T-helper 2 cell (primary cell): ENCODE measurements at places on chromosomes 1 and 21.

DNA sequence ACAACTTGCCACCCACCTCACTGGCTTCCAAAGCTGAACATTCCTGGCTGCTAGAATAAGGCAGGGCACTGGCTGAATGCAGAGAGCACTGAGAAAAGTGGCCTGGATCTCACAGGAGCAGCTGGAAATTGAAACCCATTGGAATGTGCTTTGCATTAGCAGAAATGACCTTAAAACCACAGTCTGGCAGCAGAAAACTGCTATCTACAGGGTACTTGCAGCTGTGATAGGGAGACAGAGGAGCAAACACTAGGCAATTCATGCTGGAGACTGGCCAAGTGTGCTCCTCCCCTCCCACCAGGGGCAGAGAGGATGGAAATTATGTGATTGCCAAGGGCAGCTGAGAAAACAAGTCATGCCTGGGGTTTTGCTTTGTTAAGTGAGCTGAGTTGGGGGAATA is 47.2 kb downstream of the HSD3B1 start:
- DNase-seq, result no peak

GRCh38 chr1:24139841-24140425 is 3.0 kb downstream of the IL22RA1 start:
- no peak for DNase-seq

DNA sequence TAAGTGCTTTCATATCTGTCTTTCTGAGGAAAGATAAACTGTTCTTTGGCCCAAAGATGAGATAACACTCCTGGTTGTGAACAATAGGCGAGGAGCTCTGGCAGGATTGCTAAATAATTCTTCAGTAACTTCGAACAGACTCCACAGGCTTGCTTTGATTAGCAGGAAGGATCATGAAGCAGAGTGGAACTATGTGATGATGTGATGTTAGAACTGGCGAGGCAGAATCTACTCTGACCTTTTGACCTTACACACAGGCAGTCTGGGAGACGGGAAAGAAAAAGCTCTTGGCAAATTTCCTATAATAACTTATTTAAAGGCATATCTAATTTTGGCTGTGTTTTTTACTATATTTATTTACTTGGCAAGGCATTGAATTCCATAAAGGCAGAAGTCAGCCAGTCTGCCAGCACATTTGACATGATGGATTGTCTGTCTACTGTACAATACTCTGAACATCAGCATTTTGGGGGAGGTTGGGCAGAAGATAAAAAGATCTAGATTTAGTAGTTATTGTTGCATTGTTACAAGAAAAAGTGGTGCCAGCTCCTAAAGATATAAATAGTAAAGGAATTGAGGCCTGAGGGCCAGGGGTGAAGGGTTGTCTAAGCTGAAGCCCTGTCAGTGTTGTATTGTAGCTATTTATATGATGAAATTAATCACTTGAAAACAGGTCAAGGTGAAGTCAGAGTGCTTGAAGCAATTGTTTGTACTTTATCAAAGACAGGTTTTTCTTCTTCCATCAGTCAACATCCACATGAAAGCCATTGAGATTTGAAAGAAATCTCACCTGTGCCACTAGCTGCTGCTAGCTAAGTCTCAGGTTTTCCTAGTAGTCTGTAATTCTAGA is 708.8 kb downstream of the LTN1 start:
- no peak for DNase-seq

- no peak for DNase-seq
Measured at GRCh38 chr1:7219031-7219430, 433.8 kb downstream of the CAMTA1 start.

GRCh38 chr21:45531393-45532215 is 10.6 kb downstream of the SLC19A1 start:
- no peak for DNase-seq

DNA sequence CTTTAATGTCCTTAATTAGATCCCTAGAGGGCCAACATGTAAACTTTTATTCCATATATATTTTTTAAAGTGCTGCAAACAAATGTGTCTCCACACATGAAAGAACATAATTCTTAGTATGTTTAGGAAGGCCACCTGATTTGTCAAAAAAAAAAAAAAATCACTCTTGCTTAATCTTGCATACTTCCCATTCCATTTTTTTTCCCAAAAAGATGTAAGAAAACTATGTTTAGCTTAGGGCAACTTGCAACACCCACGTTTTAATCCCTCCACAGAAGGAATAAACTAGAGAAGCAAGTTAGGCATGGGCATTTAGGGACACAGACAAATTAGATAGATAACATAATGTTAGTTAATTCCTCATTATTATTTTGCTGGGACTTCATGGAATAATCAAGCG is 5.6 kb downstream of the YOD1 start:
- DNase-seq, result no peak

- DNase-seq, result peak; percentile 92
Measured at GRCh38 chr1:235077571-235078479, 50.8 kb downstream of the TOMM20 start.

DNA sequence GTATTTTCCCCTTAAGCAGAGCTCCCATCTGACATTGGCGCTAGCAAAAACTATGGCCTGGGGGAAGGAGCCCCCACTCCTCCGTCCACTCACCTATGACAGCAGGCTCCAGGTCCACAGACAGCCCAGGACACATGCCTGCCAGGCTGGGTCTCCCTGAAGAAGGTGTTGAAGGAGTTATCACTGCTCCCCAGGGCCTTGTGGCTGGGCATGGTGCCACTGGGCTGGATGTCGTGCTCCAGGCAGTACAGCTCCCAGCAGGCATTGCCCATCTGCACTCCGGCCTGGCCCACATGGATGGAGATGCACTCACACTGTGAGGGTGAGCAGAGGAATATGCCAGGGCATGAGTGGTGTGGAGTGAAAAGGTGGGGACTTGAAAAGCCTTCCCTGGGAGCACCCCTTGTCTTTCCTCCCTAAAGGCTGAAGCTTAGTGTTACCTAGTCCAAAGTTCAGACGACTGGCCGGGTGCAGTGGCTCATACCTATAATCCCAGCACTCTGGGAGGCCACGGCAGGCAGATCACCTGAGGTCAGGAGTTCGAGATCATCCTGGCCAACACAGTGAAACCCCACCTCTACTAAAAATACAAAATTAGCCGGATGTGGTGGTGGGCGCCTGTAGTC is 30.0 kb downstream of the RABIF start:
- no peak for DNase-seq

- DNase-seq, result no peak
Measured at GRCh38 chr1:7616076-7616832, 154.8 kb upstream of the VAMP3 start.

DNA sequence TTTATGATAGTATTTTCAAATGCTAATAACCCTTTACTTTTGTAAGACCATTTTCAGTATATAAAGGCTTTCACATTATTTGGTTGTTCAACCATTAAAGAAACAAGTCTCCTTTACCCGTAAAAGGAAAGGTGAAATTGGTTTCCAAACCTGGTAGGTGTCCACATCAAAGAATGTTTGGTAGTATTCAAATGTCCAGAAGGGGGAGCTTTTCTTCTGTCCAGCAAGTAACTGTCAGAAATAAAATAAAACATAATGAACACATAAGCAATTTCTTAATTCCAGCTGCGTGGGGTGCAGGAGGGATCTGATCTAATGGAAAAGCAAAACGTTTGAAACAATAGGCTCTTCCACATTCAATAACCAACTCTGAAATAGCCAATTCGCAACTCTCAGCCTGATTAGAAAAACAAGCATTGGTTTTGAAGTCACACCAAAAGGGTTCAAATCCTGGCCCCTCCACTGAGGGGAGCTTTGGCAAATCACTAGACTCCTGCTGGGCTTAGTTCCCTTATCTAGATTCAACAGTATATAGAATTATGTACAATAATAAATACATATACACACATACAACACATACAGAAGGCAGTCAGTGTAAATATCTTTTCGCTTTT is 11.0 kb downstream of the YIPF1 start:
- DNase-seq, result no peak

- DNase-seq, result no peak
Measured at GRCh38 chr1:10497109-10497508, 22.4 kb downstream of the PEX14 start.

- DNase-seq, result no peak
Measured at GRCh38 chr1:205449750-205450443, 5.9 kb downstream of the BLACAT1 start.

DNA sequence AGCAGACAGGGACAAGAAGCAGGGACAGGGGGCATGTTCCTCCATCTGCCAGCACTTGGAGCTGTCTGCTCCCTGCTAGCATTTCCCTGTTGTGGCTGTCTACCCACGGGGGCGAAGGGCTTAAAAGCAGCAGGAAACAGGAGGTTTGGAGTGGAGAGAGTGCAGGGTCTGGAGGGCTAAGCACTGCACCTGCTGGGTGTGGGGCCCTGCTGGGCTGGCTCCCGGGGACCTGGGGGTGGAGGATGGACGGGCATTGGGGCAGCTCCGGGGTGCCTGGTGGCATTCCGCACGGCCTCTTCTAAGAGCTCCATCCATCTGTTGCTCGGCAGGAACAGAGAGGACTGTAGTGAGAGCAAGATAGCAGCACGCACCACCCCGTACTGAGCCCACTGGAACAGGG is 21.2 kb downstream of the LRRC71 start:
- no peak for DNase-seq

DNA sequence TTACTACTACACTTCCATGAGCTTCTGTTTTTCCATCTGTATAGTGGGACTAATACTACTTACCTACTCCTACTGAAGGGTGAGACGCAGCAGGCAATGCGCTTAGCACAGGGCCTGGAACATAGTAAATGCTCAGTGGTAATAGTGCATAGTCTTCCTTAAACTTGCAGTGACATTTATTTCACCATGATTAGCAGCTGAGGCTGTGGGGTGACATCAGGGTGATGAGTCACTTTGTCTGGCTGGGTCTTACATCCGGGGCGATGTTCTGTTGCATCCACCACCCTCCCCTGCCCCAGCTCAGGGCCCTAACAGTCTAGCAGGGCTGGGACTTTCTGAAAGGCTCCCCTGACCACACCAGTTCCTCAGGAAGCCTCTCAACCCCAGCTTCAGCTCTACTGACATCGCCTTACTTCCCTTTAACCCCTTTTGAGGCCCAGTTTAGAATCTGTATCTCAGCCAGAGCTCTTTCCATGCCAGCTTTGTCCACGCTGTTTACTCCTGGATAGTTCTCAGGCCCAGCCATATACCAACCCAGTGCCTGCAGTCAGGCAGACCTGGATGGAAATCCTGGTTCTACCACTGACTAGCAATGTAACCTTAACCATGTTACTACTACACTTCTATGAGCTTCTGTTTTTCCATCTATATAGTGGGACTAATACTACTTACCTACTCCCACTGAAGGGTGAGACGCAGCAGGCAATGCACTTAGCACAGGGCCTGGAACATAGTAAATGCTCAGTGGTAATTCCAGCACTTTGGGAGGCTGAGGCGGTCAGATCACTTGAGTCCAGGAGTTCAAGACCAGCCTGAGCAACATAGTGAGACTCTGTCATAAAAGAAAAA is 66.3 kb downstream of the CD58 start:
- DNase-seq, result peak; percentile 74

DNA sequence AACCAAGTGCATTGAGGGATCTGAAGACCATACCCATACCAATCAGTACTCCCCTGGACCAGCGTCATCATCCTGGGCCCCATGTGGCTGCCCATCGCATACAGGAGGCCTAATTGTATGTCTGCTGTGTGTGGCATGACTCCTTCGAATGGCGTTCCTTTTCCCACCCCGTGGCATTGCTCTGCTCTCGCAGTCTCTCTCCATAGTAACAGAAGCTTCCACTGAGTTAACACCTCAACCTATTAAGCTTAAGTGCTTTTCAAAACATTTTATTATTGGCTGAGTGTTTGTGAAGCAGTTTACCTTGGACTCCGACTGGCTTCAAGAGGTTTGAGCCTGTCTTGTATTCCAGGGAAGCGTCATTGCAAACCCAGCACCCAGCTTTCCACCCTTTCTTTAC is 187.1 kb upstream of the LMO4 start:
- no peak for DNase-seq

DNA sequence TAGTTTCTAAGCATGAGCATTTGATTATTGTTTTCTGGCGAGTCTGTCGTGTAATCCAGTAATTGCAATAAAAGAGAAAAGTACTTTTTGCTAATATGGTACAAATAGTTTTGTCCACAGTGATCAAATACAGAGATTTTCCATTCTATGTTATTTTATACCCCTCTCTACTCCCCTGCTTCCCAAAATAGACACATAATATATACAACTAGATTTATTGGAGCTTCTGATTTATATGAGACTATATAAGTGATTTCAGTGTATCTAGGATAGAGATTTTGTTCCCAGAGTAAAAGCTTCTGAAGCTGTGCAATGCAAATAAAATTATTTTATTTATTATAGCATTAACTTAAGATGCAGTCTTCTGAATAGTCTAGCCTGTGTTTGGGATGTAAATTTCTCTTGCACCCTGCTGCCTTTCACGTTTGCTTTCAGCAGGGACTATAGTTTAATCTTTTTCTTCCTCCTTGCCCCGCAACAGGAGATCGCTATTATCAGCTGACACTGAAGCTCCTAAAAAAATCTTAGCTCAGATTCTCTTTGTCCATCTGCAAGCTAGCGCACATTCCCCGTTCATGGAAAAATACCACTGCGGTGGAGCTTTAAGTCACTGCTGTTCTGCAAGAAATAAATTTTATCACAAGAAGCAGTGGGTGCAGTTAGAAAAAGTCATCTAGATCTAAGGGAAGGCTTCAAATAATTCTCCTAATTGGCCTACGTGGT is 273.3 kb downstream of the DISC1 start:
- no peak for DNase-seq

DNA sequence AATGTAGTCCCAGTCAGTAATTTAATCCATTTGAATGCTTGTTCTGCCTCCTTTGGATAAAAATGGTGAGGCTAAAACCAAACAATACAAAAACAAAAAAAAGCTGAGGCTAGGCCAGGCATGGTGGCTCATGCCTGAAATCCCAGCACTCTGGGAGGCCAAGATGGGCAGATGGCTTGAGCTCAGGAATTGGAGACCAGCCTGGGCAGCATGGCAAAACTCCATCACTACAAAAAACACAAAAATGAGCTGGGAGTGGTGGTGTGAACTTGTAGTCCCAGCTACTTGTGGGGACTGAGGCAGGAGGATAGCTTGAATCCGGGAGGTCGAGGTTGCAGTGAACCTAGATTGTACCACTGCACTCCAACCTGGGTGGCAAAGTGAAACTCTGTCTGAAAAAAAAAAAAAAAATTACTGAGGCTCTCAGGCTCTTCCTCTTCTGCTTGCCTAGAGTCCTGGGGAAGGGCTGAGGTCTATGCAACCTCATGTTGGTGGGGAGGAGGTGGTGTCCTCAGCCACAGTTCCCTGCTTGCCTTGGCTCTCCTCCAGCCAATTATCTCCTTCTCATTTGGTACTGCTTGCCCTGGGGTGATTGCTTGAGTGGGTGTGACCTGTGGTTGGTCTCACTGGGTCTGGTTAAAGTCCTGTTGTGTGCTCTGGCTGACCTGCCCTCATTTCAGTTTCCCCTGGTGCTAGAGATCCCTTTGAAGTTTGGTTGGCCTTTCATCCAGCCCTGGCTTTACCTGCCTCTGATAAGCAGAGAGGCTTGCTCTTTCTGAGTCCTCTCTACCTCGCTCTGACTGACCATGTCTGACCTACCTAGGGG is 20.9 kb downstream of the S1PR1 start:
- peak; percentile 62 for DNase-seq

DNA sequence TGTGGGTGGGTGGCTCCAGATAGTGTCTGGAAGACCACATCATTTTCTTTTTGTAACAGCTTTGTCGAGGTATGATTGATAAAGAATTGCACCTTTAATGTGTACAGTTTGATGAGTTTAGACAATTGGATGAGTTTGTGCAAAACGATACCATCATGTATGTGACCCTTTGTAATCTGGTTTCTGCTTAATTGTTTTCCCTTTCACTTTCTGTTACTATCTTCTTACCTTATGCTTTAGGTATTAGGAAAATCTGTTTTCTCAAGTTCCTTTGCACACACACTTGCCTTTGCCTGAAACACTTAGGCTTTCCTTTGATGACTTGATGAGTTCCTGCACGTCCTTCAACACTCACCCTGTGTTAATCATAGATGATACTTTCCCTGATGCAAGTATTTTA is 6.8 kb downstream of the OR10Z1 start:
- no peak for DNase-seq
